ENCODE measurements at places on chromosomes 4 and X. TPM values are rescaled to one million over a fixed set of nuclear protein-coding genes. Genes with fewer than 3 reads are reported as not detected.

GRCh38 chr4:153210727-153211126 lies 6.5 kb downstream of the TRIM2 start:
- DNase-seq: no peak

DNA sequence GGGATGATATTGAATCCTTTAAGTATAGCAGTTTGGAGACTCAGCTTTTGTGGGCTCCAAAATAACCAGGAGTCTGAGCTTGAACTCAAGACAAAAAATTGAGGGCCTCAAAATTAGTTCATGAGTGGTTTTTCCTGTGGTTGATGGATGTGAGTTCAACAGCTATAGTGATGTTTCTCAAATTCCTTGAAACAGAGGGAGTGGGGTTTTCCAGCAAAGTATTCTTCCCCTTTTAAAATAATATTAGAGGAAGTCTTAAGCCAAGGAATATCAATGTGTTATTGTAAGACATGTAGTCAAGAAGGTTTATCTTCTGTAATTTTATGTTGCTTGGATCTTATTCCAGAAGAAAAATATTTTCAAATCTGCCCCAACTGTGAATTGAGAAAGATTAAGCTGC lies 10.6 kb downstream of the OTC start:
- no peak for DNase-seq

DNA sequence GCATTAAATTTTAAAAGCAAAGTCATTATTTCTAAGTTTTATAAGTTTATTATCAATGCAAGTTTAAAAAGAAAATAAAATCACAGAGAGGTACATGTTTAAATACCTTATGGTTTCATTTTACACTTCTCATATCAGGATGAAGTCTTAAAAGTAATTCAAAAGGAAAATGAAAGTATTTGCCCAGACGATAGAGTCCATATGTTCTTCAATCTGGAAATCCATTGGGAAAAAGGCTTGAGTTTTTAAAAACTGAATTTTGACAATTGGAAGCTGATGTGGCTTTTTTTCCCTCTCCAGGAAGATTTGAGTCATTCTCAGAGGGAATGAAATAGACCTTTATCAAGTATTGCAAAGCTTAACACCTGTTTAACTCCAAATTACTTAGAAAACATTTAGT lies 37.1 kb downstream of the MAB21L2 start:
- no peak for DNase-seq

Gene GLUD2
- polyA plus RNA-seq: 0.32 TPM

Gene CTAG2
- not detected for polyA plus RNA-seq

Gene HS6ST2
- polyA plus RNA-seq: not detected
